ENCODE measurements at places on chromosomes 4 and X.

- DNase-seq: no peak
Measured at GRCh38 chr4:5043579-5043978, 7.7 kb upstream of the STK32B start.

DNA sequence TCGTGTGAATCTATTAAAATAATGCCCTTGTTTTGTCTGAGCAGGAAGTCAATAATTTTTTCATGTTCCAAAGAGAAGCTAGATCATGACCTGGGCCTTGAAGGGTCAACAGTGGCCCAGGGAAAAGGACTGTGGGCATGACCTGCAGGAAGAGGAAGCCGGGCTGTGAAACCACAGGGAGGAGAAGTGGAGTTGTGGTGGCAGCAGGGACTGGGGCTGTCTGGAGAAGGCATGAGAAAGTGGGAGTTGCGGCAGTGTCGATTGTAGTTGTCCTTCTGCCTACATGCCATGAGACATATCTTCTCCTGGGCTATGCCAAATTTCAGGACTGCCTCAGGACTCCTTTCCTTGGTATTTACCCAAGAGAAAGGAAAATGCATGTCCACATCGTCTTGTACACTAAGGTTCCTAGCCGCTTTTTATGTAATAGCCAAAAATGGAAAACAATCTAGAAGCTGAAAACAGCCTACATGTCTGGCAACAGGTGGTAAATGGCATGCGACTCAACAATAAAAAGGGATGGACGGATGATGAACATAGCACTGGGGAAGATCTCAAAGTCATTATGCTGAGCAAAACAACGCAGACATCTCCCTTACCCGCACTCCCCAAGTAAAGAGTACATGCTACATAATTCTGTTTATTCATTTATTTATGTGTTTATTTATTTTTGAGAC lies 13.6 kb upstream of the PTTG2 start:
- DNase-seq: no peak

- no peak for DNase-seq
Measured at GRCh38 chr4:47032405-47033106, 1.2 kb downstream of the GABRB1 start.

- no peak for DNase-seq
Measured at GRCh38 chr4:102522031-102522440, 20.9 kb downstream of the NFKB1 start.

DNA sequence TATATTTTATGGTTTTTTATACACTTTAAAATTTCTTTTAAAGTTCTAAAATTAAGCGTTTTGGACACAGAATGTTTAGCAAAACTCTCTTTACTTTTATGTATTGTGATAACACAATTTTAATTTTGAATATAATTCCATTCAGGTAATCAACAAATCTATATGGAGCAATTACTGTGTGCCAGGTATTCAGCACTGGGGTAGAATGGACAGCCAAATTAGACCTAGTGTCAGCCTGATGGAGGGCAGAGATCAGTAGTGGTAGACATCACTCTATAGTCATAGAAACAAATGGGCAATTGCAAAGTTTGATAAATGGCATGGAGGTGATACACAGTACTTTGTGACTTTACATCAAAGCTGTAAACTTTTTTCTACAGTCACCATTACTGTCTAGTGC lies 41.8 kb upstream of the UNC5C start:
- DNase-seq: no peak

DNA sequence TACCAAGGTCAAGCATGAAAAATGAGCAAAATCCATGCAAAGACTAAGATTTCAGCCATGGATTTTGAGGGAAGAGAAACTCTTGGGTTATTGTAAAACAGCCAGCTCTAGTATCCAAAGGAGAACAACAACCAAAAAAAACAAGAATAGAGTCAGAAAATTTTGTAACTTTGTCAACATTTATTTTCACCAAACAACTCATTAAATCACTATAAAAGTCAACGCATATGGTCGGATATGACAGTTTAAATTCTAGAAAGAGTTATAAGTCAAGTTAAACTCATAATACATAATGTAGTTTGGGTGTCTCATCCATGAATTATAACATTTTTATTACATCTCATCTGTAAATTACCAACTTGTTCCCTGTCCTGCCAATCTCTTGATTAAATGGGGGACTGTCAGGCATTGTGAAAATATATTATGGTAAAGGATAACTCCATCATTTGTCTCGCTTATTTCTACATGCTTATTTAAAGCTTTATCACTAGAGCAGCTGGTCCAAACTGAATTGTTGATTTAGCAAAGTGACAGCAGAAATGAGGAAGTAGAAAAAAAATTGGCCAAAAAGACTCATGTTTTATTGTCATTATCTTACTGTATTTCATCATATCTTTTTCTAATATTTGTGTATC lies 224.8 kb upstream of the NOCT start:
- no peak for DNase-seq

DNA sequence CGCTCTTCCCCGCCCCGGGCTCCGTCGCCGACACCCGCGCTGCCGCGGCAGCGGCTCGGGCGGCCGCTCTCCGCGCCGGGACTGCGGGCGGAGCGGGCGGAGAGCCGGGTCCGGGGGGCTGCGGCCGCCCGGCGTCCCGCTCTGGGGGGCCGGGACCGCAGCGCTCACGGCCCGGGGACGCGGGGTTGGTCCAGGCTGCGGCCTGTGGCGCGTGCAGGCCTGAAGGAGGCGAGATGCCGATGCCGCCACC lies 492 bp downstream of the GALNT7 start:
- no peak for DNase-seq

DNA sequence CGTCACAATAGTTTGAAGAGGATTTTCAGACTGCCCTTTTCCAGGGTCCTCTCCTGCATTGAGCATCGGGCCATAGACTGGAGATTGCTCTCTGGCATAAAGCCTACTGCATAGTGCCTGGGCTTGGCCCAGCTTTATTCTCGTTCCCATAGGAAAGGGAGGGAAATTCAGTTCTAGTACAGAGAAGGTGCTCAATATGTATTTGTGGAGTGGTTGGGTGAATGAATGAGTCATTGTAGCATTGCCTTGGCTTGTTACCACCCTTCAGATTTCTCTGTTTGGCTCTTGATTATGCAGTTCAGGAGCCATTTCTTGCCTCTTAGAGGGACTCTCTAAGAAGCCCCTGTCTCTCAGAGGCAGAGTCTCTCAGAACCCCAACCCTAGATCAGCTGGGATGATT lies 2.6 kb downstream of the TMEM35A start:
- no peak for DNase-seq

DNA sequence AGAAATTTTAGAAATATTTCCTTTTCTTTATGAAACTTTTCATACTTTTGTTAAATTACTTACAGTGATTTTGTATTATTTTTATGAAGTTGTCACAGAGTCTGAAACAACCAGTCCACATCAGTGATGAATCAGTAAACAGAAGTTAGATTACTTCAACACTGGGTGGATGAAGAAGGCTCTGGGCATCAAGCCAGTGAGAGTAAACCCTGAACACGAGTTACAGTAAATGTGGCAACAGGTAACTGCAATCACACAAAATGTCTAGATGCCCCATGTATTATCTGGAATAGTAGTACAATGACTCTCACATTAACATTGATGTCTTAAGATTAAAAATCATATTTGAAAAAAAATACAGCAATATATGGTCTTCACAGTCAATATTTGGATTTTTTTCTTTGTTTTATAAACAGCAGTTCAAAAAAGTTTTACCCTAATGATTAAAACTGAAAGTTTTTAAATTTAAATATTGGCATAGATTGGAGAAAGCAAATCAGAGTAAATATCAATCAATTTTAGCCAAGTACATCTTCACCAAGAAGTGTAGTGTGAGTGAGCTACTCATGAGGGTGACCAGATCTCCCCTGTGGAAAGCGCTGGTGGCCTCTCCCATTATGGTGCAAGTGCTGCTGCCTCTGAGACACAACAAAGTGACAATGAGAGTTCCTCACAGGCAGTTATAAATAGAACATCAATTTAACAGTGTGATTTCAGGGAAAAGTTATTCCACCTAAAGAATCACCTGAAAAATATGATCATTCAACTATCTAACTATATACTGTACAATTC lies 63.2 kb upstream of the UGT2B7 start:
- DNase-seq: no peak

GRCh38 chr4:7648544-7649395 lies 214.0 kb upstream of the PSAPL1 start:
- no peak for DNase-seq

DNA sequence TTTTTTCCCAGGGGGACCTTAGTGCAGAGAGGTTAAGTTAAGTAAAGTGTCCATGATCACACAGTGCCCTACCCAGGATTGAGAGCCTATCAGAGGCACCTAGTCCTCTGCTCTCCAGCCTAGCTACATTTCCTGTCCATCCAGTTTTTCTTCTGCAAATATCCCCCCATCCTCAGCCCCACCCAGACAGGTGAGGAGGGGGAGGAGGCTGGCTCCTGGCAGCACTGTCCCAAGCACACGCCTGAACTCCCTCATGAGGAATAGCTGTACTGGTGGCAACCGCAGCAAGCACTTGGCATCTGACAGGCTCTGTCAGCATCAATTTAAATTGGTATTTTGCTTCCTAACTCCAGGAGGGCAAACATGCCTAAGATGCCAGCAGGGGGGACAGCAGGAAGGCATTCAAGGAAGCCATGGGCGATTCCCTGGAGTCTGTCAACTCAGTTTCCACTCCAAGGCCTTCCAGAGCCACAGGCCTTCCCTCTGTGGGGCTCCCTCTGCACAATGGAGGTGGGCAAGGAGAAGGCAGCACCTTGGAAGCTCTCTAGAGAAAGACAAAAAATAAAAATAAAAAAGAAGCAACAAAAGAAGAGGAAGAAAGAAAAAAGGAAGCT lies 6.4 kb upstream of the FRMPD3 start:
- no peak for DNase-seq

DNA sequence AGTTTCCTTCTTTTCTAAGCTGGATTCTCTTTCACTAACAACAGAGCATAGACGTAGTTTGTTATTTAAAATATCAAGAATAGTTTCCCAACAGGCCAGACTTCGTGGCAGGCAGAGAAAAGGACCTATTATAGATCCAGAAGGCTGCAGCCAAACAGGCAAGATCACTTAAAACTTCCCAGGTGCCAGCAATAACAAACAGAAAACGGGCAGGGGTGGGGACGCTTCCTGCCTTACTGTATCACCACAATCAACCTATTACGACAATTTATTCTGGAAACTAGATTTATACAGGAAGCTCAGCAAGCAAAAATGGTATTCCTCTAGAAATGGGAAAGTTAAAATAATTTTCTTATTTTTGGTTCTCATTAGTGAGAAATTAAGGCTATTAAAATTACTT lies 22.1 kb downstream of the RWDD4 start:
- DNase-seq: no peak

- no peak for DNase-seq
Measured at GRCh38 chr4:110033355-110034025, 120.8 kb downstream of the EGF start.

DNA sequence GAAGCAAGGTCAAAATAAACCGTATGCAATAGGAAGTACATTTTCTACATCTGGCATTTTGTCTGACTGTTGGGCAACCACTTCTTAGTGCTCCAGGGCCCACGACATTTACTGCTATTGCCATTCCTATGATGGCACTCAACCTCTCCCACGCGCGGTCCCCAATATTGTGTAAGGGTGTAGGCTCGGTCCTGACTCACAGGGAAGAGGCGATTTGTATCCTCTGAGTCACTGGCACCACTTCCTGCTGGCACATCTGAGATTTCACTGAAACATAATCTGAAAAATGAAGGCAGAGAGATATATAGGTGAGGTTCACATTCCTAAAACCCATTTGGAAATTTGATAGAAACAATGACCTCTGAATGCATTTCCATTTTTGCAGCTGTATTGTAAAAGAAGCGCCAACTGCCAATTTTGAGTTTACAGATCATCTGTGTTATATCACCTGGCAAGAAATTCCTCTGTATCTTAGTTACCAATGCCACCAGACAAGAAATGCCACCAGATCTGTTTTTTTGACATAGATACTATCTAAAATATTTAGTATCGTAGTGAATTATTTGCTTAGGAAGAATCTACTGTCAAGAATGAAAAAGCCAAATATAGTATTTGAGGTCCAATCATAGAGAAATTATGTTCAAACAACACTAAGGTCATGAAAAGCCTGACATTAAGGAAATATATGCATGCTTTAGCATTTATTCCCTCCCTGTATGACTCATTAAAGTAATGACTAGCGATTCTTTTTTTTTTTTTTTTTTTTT lies 9.8 kb downstream of the EREG start:
- DNase-seq: no peak

DNA sequence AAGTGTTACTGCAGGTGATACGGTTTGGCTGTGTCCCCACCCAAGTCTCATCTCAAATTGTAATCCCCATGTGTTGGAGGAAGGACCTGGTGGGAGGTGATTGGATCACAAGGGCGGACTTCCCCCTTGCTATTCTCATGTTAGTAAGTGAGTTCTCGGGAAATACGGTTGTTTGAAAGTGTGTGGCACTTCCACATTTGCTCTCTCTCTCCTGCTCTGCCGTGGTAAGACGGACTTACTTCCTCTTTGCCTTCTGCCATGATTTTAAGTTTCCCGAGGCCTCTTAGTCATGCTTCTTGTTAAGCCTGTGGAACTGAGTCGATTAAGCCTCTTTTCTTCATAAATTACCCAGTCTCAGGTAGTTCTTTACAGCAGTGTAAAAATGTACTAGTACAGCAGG lies 65.2 kb upstream of the SLC7A11 start:
- no peak for DNase-seq
